ENCODE measurements at places on chromosomes 3 and 15. TPM values are rescaled to one million over a fixed set of nuclear protein-coding genes. Genes with fewer than 3 reads are reported as not detected.

Gene UBXN7
- 5.4 TPM for total RNA-seq

Gene FBLN2
- 0.86 TPM for total RNA-seq

Gene OXSR1
- total RNA-seq, result 37.5 TPM

Gene TRAK1
- 29.0 TPM for total RNA-seq

Gene RBP2
- not detected for total RNA-seq
